ENCODE measurements at places on chromosomes 7 and 10.

DNA sequence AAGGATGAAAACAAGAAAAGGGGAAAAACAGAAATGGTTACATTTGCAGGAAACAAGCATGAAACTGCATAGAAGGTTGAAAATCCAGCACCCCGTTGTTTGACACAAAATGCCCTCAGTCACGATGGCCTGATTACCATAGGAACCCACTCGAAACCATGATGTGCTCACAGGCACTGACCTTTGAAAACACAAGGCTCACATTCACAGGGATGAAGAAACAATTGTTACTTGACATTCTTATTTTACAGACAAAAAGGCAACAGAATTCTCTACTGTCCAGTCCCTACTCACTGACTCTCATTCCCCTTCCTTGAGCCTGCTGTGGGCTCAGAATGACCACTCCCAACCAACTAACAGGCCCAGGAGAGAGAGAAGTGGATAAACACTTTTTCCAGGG lies 131.4 kb upstream of the PDLIM1 start:
- DNase-seq: no peak

GRCh38 chr10:484925-485661 lies 204.4 kb downstream of the DIP2C start:
- DNase-seq: peak; percentile 45

DNA sequence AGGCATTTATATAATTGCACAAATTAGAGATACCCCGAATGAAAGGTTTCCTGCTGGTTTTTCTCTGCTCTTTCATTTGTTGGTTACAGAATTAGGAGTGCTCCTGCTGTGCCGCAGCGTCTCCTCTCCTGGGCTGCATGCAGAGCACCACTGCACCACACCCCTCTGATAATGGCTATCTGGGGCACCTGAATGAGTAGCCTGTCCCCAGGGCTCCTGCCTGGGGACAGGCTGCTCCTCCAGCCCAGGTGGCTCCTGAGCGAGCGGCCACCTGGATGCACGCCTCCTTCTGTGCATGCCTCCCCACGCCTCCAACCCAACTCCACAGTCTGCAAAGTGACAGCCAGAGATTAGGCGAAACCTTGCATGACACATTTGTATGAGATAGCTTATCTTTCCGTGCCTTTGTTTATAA lies 242.6 kb upstream of the FZD8 start:
- DNase-seq: no peak

GRCh38 chr7:142439739-142440138 lies 181.9 kb upstream of the PRSS58 start:
- DNase-seq: no peak

DNA sequence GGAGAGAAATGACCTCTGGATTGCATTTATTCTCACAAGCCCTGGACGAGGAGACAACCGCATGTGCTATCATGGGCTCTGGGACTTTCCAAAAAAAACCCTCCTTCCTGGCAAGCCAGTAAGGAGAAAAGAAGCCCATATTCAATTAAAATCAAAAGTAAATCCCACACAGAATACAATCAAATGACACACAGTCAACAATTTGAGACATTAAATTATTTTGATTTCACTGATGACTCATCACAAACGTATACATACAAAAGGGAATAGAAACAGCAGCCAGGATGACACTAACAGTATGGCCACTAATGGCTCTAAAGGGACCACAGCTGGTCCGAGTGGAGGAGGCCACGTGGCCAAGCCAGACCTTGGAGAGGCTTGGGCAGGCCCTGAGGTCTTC lies 24.9 kb downstream of the LRRC20 start:
- DNase-seq: no peak

GRCh38 chr10:44824607-44825006 lies 86.5 kb upstream of the TMEM72 start:
- DNase-seq: no peak

GRCh38 chr7:2873686-2874551 lies 29.8 kb upstream of the GNA12 start:
- peak; percentile 39 for DNase-seq

DNA sequence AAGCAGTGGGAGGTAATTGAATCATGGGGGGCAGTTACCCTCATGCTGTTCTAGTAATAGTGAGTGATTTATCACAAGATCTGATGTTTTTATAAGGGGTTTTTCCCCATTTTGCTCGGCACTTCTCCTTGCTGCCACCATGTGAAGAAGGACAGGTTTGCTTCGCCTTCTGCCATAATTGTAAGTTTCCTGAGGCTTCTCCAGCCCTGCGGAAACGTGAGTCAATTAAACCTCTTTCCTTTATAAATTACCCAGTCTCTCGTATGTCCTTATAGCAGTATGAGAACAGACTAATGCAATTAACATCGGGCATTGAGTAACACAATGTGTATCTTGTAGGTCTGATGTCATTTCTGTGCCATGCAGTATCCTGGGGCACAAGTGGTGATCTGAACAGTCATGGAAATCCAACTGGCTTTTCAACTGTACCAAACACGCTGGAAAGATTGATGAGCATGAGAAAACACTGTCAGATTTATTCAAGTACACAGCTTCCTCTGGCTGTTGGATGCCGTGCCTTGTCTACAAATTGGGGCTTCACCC lies 208.6 kb upstream of the KIAA1217 start:
- DNase-seq: no peak

GRCh38 chr7:105896407-105896911 lies 20.1 kb upstream of the ATXN7L1 start:
- DNase-seq: no peak

Measured in activated T-cell treated with anti-CD3 and anti-CD28 coated beads, Interleukin-2, amount 50 U/mL, for 48 hours (primary cell).